Left colon (tissue), 2 donors: ENCODE measurements at places on chromosomes 11 and 22.
A peak's percentile ranks its signal among the peaks of the same experiment; 100 is the strongest.

DNA sequence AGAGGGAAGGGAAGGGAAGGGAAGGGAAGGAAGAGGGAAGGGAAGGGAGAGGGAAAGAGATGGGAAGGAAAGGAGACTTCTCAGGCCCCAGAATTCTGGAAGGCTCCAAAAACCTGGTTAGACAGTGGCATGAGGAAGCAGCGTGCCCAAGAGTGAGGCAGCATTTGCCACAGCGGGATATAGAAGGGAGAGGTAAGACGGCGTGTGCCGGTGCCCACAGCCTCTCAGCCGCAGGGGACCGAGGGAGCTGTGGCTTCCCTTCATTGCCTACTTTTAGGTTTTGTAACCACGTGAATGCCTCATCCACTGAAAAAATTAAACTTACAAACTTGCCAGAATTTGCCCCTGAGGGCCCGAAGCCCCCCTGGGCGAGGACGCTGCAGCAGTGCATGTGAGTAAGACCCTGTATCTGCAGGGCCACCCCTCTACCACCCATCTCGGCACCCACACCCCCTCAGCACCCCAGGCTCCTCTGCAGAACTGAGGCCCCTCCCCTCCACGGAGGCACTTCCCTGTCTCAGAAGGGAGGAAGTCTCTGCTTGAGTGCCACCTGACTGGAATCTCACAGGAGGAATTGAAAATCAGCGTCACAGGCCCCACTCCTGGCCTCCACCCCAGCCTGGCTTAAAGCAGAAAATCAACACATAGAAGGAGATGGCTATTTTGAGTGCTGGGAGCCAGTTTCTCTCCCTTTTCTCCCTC is 58.1 kb downstream of the LINC01488 start:
- DNase-seq = peak; percentile 41

DNA sequence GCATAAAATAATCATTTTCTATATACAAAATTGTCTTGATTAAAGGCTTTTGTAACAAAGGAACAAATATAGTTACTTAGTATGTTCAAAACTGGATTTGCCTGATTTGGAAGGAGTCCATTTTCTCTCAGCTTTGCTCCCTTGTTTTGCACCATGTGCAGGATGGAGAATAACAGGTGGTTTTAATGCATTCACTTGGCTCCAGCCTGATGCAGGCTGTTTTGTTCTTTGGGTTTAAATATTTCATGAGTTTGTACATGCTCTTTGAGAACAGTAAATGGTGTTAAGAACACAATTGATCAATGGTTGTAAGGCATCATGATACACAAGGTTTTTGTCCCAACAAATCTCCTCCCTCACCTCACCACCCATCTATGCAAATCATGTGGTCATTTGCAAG is 886.9 kb upstream of the CCDC90B start:
- no peak for DNase-seq

DNA sequence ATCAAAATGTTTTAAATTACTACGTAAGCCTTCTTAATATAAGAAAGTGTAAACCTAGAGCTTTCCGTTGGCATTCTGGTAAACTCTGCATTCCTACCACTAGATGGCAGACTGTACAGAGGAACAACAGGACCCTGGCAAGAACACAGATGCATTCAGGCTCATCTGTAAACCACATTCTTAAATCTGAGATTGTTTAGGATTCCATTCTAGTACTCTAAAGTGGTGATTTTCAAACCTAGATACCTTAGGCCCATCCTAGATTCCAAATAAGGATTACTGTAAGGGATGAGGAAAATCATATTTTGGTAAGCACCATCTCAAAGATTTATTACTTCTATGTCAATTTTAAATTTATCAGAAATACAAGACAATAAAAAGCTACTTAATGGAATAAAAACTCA is 26.9 kb downstream of the PICALM start:
- DNase-seq = peak; percentile 27

DNA sequence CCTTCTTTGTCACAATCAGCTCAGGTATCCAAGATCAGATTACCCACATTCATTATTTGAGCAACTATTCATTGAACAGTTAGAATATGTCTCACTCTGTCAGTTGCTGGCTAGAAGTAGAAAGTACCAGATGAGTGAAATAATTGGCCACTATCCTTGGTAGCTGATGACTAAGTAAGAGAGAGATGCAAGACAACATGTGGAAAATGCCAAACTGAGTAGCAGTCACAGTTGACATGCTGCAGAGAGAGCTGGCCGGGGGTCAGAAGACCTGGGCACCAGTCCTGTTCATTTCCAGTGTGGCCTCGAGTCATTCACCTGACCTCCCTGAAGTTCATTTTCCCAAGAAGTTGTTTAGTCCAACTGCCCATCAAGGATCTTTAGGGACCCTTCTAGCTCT is 22.5 kb upstream of the SMIM35 start:
- DNase-seq = no peak

GRCh38 chr11:120170741-120171261 is 32.9 kb upstream of the TRIM29 start:
- no peak for DNase-seq

DNA sequence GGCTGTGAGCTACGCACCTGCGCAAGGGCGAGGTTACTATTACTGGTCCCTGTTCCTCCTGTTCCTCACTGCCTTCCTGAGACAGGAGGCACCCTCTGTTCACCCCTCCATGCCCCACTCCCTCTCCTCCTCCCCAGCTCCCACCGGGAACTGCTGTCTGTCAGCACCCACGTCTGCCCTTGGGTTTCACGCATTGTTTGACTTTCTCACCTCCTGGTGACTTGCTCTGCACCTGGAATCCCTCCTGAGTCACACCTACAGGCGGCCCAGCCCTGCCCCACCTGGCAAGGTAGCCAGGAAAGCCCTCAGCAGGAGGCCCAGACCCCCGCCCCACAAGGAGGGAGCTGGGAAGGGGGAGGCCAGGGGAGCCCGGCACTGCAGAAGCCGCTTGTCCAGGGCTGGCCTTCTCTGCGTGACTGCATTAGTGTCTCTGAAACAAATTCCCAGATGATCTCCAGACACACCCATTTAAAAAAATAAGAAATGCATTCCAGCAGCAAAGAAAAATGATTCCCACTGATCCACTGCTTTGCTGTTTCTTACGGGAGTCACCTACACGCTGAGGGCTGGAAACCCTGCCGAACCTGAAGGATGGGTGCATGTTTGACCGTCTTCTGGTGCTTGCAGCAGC is 86.4 kb downstream of the CELSR1 start:
- DNase-seq = no peak

DNA sequence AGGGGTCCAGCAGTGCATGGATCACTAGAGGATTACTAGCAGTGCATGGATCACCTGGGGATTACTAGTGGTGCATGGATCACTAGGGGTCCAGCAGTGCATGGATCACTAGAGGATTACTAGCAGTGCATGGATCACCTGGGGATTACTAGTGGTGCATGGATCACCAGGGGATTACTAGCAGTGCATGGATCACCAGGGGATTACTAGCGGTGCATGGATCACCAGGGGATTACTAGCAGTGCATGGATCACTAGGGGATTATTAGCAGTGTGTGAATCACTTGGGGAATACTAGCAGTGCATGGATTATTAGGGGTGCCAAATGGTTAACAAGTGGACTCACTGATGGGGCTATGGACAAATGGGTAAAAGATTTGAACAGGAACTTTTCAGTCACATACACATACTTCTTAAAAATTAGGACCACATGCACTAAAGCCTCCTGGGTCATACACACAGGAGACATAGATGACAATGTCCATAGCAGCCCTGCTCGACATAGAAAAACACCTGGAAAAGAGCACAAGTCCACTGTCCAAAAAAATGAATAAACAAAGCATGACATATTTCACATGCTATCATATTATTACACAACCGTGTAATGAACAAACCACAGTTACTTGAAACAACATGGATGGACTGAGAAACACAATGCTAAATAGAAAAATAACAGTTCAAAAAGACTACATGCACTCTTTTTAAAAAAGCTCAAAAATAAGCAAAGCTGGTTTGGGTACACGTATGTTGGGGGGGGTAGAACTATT is 109.8 kb downstream of the CD44 start:
- DNase-seq = no peak

DNA sequence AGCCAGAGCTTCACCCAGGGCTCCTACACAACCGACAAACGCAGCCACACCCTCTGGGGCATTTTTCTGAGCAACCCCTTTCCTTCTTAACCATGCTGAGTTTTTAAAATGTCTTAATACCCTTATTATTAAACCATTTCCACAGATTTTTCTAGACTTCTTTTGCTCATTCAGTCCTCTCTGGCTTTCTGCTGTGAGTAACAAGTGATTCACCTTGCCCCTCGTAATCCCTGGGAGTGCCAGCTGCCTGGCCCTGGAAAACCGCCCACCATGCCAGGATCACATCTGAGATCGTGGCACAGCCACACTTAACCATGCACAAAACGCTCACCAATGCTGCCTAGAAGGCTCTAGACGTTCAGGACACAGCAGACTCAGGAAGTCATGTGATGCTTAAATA is 25.4 kb downstream of the YPEL1 start:
- no peak for DNase-seq

- DNase-seq = no peak
Observed at GRCh38 chr11:35937111-35937510, 6.8 kb upstream of the LDLRAD3 start.

- no peak for DNase-seq
Observed at GRCh38 chr22:17828502-17829080, 54.3 kb upstream of the BID start.

DNA sequence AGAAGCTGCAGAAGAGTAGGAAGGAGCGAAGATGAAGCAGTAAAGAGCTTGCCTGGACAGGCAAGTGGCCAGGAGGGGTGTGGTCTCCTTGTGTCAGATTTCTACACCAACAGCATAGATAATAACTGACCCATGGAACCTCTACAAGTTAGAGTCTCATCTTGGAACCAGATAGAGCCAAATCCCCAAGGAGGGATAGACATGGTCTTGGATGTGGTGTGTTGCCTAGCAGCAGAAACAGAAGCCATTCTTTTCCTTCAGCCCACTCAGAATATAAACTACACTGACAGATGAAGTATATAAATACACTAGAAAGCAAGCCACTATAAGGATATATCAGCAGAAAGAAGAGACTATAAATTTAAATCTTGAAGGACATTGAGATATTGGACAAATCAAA is 4.3 kb upstream of the CARD16 start:
- DNase-seq = no peak

DNA sequence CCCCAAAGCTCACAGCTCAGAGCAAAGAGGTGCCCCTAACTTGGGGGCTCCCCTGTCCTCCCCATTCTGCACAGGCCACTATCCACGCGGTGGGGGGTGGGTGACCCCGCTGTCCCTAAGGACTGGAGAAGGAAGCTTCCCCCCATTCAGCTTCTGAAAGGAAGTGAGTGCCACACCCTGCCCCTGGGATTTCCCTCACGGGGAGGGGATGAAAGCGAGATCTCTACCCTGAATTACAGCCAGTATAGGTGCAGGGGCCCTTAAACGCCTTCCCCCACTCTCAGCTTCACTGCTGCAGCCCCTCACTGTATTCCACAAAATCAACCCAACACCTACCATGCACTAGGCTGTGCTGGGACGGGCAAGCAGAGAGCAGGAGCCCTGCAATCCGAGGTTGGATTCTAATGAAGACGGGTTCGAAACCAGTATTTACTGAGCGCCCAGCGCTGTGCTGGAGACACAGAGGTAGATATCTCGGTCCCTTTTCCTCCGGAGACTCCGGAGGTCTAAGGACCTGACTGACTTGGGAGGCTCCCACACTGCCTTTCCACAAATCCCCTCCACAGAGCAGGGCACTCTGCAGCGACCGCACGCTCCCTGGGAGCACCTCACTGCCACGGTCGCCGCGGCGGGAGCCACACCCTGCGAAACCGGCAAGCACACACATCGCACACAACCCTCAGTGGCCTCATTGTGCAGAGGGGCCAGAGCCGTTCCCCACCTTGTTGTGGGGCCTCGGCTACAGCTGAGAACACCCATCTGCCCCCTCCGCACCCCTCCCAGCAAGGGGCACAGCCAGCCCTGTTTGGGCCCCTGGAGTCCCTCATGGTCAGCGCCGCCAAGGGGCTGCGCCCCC is 1.8 kb downstream of the AHNAK start:
- peak; percentile 73 for DNase-seq

GRCh38 chr11:43124272-43124935 is 187.4 kb upstream of the API5 start:
- DNase-seq = no peak

- DNase-seq = no peak
Observed at GRCh38 chr11:17798716-17799115, 64.1 kb downstream of the KCNC1 start.

- DNase-seq = peak; percentile 91
Observed at GRCh38 chr11:727859-728748, 19.2 kb upstream of the TALDO1 start.

DNA sequence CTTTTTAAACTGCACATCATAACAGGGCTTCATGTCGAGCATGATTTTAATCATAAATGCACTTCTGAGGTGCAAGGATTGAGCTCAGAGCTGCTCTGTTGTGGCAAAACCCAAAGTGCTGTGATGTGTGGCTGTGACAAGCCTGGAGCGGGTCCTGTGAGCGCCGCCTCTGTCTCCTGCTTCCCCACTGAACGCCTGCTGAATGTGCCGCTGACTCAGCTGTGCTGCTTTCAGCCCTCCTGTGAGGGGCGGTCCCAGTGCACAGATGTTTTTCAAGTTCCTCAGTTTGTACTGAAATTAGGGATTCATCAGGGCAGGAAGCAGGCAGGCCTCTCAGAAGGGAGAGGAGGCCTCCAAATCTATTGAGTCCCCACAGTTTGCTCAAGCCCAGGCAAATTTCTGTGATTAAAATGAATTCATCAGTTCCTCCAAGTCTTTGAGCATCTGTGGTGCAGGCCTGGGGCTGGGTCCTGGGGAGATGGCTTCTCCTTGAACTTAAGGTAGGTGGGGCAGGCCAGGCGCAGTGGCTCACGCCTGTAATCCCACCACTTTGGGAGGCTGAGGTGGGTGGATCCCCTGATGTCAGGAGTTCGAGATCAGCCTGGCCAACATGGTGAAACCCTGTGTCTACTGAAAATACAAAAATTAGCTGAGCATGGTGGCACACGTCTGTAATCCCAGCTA is 3.0 kb upstream of the GTSE1 start:
- no peak for DNase-seq

GRCh38 chr11:95102733-95103132 is 13.1 kb downstream of the ENDOD1 start:
- DNase-seq = no peak

GRCh38 chr11:86876716-86877234 is 76.4 kb downstream of the PRSS23 start:
- DNase-seq = no peak

DNA sequence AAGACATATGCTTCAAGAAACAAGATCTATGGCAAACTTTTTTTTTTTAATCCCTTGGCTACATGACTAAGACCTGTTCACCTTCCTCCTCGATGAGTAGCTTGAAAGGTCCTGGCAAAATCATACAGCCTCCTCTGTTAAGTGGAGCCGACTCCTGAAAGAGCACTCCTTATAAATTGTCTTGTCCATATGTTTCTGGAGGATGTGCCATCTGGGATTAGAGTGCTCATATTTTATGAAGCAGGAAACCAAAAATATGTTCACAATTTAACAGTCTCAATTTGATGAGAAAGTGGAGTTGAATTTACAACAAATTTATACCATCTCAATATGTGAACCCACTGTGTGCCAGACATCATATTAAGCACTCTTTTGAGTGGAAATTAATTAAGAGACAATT is 912.1 kb upstream of the FAT3 start:
- DNase-seq = no peak
